NCI-H1417 (cell line): ENCODE measurements at places on chromosomes 2 and 18.

DNA sequence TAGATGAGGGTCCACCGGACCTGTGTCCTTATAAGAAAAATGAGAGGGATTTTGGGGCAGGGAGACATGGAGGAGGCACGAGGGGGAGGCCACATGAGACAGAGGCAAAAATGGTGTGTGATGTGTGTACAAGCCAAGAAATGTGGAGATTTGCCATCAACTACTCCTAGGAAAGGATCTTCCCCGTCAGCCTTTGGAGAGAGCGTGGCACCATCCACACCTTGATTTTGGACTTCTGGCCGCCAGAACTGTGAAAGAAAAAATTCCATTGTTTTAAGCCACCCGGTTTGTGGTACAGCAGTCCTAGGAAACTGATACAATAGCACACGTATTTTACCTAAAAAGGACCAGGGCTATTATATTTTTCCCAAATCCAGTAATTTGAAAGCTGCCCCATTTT, 829.0 kb upstream of the SALL3 start:
- no peak for DNase-seq

DNA sequence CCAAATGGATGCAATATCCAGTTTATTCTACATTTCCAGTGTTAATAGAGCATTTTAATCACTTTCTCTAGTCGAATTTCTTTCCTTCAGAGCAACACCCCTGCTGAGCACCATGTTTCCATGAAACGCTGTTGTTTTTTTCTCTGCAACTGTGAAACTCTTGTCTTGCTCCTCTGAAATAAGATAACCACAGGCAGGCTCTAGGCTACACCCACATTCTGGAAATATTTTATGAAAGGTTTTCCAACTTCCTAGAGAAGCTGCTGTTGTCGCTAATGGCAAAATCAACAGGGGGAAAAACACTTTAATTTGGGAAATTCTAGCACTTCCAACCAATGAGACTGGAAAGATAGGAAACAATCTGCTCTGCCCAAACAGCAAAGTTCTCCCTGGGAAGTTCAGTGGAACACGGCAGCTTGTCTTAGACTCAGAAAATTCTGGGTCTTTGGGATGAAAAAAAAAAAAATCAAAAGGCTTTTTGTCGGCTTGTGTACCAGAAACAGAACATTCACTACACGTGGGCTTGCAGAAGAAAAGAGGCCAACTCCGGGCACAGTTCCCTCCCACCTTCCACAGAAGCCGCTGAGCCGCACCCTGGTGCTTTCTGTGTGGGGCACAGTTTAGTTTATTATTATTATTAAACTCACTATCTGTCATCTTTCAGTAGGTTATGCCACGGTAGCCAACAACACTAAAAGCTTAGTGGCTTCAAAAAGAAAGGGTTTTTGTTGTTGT, 98.7 kb downstream of the MMADHC start:
- DNase-seq, result no peak

DNA sequence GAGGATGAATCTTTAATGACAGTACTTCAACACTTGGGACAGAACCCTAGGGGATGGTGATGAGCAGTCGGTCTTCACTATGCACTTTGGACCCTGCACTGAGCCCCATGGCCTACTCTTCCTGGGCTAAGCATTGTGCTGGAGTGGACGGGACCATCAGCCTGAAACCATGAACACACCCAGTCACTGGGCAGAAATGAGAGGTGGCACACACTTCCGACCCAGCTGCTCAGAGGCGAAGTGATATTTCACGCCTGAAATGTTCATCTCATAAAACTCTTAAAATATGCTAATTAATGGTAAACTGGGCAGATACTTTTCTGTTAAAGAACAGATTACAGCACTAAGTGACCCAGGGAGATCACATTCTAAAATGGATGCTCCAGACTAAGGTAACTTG, 150.3 kb upstream of the NDUFV2 start:
- no peak for DNase-seq

DNA sequence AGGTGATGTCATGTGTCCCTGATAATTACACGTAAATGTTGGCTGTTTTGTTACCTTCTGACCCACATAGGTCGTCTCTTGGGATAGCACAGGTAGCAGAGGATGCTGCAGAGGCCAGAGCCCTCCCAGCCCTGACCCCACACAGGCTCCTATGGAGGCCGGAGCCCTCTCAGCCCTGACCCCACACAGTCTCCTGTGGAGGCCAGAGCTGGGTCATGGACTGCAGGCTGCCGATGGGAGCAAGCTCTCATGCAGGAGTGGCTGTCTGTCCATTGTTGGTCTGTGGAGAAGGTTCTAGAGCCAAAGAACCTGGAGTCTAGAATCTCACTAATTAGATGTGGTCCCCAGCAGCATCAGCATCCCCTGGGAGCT, 155.5 kb downstream of the LDLRAD4 start:
- DNase-seq, result no peak

DNA sequence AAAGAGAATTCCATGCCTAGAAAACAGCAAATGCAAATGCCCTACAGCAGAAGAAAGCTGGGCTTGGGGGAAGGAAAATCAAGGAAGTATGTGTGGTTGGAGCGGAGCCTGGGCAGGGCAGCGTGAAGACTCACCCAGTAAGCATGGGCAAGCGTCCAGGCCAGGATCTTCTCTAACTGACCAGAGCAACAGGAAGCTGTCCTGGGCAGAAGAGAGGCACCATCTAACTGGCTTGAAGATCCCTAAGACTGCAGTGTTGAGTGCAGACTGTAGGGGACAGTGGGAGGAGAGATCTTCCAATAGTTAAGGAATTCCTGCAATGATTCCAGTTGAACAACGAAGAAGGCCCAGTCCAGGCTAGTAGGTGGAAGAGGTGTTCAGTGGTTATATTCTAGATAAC, 57.9 kb downstream of the NXPH2 start:
- DNase-seq, result no peak

DNA sequence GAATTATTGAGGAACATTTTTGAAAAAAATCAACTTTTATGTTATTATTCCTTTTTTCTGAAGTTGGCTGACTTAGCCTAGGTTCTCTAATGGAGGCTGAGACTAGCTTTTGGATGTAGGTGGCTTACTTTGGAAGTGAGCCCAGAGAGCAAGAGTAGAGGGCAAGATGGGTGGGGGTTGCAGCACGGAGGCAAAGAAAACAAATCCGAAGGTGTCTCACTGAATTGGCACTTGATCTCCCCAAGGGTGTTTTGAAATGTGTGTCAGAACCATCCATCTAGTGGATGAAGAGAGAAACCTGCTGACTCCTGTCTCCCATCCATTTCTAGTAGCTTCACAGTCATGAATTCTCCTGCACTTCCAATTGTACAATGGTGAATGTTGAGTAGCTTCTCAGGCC, 390.7 kb downstream of the TMEM182 start:
- no peak for DNase-seq

DNA sequence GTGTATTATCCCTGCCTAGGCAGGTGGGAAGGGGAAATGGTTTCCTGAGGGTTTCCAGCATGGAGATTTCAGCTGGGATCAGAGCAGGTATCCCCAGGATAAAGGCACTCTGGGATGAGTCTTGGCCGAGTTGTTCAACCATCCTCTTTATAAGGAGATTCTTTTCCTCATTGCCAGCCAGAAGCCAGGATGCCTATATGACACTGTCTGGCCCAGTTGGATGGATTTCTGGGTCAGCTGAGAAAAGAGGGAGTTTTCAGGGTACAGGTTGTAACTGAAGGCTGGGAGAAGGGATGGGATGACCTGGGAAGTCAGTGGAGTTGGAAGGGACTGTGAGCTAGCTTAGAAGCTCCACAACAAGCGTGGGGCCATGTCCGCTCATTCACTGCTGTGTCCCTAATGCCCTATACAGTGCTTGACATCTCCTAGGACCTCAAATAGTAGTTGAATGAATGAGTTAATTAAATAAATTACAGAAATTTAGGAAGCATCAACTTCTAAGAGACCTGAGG, 8.3 kb downstream of the RHOB start:
- DNase-seq, result no peak

DNA sequence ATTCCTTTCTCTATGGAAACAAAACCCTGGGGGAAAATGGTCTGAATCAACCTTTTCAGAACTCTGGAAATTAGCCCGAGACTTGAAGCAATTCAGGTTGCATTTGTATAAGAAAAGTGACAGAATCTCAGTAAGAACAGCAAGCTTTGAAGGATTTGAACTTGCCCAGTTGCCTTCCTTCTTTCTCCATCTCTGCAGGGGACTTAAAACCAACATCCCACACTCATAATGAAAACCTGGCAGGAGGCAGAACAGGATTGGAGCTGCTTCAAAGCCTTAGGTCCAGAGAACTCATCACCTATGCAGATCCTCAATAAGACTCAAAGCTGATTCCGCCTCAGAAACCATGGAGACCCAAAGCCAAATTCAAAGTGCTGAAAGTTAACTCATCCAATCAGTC, 790.5 kb upstream of the ID2 start:
- DNase-seq, result no peak

DNA sequence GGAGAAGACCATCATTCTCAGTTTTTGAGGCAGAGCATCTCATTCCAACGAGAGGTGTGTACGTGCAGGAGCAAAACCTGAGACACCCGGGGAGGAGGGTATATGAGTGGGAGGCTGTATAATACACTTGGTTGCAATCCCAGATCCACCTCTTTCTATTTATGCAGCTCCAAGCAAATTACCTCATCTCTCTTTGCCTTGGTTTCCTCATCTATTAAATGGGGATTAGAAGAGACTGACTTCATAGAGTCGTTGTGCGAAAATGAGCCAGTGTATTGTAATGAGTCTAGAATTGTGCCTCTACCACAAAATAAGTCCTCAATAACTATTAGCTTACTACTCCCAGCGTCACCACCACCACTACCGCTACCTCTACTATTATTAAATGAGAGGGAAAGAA, 40.1 kb downstream of the TGOLN2 start:
- no peak for DNase-seq

DNA sequence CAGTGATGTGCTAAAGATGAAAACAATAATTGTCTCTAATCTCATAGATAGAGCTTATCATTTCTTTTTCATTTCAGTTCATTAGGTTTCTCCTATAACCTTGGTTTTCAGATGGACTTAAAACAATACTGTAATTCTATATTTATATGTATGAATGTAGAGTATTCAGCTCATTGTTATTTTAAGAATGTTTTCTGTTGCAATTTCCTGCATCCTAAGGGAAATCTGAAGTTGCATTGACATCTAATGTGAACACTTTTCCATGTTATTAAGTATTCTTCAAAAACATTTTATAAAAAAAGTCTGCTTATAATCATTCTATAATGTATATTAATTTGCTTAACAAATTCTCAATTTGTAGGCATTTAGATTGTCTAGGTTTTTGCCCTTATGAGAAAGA, 288.9 kb downstream of the XIRP2 start:
- DNase-seq, result no peak

GRCh38 chr2:46393347-46393820, 86.0 kb upstream of the TMEM247 start:
- no peak for DNase-seq

GRCh38 chr2:104793966-104794365, 59.9 kb upstream of the POU3F3 start:
- no peak for DNase-seq

- no peak for DNase-seq
These were observed 444.1 kb upstream of the SMIM21 start for GRCh38 chr18:75871596-75871995.

GRCh38 chr2:234841321-234842015, 110.3 kb upstream of the SH3BP4 start:
- DNase-seq, result no peak

- no peak for DNase-seq
These were observed 379.0 kb upstream of the CHST9 start for GRCh38 chr18:27564066-27564465.
